ENCODE measurements at places on chromosomes 4 and X.

- no peak for DNase-seq
Observed at GRCh38 chr4:75497133-75497532, 17.1 kb downstream of the RCHY1 start.

DNA sequence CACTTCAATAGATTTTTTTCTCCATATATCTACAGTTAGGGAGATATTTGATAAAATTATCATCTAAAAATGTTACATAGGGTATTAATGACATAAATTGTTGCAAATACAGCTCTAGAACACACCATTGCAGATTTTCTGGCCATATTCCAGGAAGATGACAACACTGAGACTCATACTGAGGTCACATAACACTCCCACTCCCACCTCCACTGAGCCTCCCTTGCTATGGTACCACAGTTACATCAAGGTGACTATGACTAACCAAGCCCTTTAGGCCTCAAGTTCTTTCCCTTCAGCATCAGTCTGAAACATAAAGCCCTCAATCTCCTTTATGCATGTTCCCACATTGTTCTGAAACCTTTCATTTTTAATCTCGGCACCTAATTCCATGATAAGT, 932.0 kb upstream of the IGFBP7 start:
- DNase-seq = no peak

DNA sequence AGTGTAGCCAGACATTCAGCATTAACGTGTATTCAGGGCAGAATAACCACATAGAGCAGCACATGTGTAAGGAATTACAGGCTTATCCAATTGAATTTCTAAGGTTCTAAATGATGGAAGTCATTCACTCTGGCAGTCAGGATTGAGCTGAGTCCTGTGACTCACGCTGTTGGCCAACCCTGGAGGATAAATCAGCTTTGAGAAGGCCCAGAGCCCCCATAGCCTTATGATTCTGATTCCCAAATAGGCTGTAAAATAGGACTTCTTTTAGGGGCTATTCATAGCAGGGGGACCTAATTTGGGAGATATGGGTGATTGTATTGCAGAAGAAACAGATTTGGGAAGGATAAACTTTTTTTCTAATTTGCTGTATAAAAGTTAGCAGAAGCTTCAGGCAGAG, 8.1 kb upstream of the HPF1 start:
- no peak for DNase-seq

DNA sequence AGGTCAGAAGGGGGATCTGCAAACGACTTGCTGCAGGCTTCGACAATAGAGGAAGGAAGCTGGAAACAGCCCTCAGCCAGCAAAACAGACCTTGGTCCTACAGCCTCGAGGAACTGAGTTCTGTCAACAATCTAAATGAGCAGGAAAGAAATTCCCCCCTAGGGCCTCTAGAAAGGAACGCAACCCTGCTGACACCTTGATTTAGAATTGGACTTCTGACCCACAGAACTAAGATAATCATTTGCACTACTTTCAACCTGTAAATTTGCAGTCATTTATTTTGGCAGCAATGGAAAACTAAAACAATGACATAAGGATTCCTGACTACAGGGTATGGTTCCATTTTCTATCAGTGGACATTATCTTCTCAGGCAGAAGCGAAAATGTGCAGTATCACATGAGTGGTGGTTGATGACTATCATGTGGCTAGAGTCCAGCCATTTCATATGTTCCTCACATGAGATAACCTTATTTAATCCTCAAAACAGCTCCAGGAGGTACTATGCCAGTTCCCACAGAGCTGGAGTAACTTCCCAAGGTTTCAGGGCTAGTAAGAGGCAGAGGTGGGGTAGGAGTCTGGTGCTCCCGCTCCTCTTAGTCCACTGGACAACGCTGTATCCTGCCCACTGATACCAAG, 61.6 kb downstream of the SAT1 start:
- no peak for DNase-seq
